Activated naive CD4-positive, alpha-beta T cell treated with Interleukin-2 at 50 U/mL for 16 hours (primary cell): ENCODE measurements at places on chromosomes 4 and X.
A peak's percentile ranks its signal among the peaks of the same experiment; 100 is the strongest.

- DNase-seq, result peak; percentile 38
Measured at GRCh38 chr4:40909363-40909876, 159.7 kb downstream of the NSUN7 start.

GRCh38 chr4:40402556-40402955, 67.4 kb downstream of the CHRNA9 start:
- no peak for DNase-seq

- no peak for DNase-seq
Measured at GRCh38 chrX:115021121-115021520, 3.7 kb upstream of the IL13RA2 start.

DNA sequence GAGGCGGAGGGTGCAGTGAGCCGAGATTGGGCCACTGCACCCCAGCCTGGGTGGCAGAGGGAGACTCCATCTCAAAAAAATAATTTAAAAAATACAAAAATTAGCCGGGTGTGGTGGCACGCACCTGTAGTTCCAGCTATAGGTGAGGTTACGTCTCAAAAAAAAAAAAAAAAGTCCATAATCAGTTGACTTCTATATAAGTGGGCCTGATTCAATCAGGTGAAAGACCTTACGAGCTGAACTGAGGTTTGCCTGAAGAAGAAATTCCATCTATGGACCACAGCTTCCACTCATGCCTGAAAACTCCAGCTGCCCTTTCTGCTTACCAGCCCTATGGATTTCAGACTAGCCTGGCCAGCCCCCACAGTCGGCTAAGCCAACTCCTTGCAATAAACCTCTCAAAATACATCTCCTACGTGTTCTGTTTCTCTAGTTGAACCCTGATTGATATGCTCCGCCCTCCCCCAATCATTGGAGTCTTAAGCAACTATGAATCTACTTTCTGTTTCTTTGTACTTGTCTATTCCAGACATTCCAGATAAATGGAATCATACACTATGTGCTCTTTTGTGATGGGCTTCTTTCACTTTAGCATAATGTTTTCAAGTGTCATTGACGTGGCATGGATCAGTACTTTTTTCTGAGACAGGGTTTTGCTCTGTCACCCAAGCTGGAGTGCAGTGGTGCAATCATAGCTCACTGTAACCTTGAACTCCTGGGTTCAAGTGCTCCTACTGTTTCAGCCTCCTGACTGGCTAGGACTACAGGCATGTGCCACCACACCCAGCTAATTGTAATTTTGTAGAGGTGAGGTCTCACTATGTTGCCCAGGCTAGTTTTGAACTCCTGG, 36.6 kb downstream of the SAT1 start:
- no peak for DNase-seq

GRCh38 chr4:6324999-6325787, 55.5 kb downstream of the WFS1 start:
- no peak for DNase-seq

DNA sequence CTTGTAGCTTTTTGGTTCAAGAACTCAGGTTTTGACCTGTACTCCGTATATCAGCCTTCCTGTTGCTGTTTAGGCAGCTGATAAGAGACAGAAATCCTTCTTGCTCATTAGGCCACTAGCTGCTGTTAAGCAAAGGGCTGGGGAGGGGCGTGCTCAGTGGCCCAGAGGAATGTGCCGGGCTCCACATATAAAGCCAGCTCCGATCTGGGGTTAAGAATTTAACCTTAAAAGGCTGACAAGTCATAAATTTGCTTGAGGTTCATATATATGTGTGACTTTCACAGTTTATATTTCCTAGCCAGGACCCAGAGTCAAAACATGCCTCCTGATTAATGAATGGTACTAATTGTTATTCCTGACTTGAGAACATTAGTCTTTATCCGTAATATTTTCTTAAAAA, 15.3 kb downstream of the GPC3 start:
- no peak for DNase-seq

DNA sequence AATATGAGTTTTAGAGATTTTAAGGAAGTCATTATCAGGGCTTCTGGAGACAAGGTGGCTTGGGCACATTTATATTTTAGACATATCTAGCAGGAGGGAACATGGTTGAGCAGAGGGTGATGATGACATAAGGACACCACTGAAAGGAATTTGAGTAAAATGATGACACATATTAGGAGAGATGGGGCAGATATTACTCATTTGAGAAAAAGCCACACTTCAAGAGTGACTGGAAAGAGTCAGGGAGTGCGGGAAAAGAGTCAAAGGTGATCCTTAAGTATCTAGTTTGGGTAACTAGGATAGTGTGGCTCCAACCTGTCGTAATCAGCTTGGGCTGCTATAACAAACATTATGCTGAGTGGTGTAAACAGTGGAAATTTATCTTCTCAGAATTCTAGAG, 377.7 kb downstream of the PACRGL start:
- no peak for DNase-seq

GRCh38 chr4:1771555-1772305, 21.4 kb upstream of the FGFR3 start:
- DNase-seq, result no peak

DNA sequence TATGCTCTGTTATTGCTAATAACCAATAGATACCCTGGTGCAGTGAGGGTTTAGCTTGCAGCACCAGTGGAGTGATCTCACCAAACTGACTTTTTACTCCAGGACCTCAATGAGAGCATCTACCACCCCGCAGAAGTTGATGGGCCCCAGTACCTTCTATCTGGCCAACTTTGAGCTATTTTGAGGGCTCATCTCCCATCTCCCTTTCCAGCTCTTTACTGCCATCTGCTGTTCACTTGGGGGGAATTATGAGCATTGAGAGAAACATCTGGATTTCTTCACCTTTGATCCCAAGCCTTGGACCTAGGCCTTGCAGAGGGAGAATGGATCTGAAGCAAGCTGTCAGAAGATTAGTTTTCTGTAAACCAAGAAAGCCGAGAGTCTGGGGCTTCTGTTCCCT, 143.6 kb downstream of the TMEM164 start:
- peak; percentile 6 for DNase-seq

- peak; percentile 75 for DNase-seq
Measured at GRCh38 chrX:20252381-20253231, 14.1 kb downstream of the RPS6KA3 start.

GRCh38 chrX:119189595-119189994, 46.5 kb upstream of the PGRMC1 start:
- DNase-seq, result no peak

DNA sequence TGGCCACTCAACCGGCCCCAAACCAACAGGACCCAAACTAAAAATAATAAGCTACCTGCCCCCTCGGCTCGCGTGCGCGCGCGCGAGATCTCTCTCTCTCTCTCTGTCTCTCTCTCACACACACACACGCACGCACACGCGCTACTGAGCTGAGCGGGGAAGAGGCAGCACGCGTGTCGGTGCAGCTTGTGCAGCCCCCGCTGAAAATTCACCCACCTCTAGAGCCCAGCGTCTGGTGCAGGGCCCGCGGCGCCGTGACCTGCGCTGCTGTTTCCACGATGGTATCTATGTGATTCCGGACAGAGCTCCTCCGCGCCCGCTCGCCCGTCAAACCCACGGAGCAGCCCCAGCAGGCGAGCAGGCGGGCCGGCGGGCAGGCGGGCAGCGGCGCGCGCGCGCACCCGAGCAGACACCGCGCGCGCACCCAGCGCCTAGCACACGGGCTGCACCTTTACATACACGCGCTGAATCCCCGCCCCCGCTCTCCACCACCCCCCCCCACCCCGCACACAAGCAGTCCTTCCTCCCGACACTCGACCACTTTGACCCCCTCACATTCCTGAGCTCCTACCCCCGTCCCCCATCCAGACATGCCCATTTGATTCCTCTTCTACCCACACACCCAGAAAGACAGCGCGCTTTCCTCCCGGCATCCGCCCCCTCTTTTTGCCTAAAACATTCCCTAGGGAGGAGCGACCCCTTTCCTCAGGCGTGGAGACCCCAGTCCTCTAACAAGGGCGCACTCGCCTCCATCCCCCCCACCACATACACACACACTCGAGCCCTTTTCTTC, 1.0 kb downstream of the SLITRK4 start:
- DNase-seq, result no peak

DNA sequence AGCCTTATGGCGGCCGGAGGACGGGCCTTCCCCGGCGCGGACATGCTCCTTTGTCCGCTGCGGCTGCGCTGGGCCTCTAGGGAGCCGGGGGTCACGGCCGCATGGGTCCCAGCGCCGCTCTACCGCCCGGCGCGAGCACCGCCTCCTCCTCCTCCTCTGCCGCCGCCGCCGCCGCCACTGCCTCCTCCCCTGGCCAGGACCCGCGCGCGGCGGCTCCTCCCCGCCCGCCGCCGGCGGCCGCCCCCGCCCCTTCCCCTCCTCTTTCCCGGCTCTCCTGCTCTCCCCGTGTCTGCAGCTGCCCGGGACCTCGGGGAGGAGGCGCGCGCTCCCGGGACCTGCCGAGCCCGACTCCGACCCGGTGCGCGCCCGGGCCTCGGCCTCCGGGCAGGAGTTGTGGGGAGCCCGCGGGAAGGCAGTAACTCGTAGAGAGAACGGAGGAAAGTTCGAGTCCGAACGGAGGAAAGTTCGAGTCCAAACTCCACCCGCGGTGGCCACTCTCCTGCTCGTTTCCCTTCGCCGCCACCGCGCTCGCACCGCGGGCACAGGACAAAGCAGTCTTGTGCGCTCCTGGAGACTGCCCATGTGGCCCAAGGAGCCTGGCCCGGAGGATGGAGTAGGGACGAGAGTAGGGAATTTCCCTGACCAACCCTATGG, at the start of gene ADGRA3:
TSS of gene ADGRA3 (minus strand) at position 179 of the 654 bp plus-strand sequence. CDS start 282 bp downstream, outside the sequence.
- DNase-seq, result no peak

- DNase-seq, result no peak
Measured at GRCh38 chr4:95949808-95950207, 109.9 kb downstream of the PDHA2 start.

GRCh38 chrX:153926858-153927671, 1.0 kb upstream of the ARHGAP4 start:
- peak; percentile 72 for DNase-seq

DNA sequence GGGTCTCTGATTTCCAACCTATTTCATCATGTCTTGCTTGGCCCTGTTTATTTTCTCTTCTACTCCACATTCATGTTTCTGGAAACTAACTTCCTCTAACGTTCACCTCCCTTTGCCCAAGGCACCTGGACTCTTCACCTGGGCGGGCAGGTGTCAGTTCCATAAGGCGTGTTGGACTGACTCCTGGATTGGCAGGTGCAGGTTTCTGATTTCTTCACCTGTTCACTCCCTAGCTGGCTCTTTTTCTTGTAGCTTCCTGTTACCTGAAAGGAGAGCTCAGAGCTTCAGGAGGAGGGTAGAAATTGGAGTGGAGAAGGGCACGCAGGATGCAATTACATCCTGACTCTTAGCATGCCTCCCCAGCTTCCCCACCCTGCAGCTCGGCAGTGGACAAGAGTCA, 350.8 kb upstream of the KLF3 start:
- DNase-seq, result no peak

DNA sequence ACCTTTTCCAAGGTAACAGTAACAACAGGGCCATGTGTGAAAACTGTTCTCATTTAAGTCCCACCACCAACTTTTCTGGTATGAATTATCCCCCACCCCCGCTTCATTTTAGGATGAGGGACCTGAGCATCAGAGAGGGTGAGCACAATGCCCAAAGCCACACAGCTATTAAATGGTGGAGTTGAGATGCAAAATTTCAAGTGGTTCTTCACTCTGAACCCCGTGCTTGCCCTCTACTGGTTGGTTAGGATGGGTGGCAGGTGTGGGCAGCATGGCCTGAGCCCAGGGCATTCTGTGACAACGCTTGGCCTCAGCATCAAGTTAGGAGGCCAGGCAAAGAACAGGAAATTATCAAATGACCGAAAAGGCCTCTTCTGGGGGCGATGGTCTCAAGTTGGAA, 33.5 kb downstream of the MED28 start:
- no peak for DNase-seq

GRCh38 chr4:114785570-114785969, 187.0 kb downstream of the UGT8 start:
- DNase-seq, result no peak

GRCh38 chr4:48483777-48484493, 792 bp downstream of the SLC10A4 start:
- DNase-seq, result no peak

GRCh38 chr4:112284662-112285411, 867 bp downstream of the TIFA start:
- DNase-seq, result peak; percentile 38

GRCh38 chr4:183443655-183444213, 702 bp upstream of the CDKN2AIP start:
- DNase-seq, result peak; percentile 49

DNA sequence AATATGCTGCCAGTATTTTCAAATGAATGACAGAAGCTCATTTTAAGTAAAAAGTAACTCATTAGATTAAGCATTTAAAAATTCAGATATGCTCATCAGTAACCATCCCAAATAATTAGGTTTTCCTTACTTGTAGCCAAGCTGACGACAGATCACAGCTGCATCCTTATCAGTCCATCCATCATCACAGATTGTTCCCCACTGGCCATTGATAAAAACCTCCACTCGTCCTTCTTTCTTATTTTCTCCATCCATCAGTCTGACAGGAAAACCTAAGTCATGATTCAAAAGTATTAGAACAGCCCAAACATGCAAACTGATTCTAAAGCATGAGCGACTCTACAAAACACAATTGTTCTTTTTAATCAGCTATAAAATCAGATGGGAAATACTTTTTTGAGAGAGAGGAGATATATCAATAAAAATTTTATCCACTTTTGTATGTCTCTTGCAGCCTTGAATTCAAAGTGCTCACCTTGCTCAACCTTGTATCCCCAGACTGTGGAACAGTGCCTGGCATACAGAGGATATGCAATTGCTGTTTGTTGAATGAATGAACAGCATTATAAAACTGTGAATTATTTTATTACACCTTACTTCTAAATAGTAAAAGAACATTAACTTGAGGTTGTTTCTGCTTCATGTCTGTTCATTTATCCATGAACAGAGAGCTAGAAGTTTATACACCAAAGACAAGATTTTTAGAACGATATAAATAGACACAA, 44.3 kb downstream of the PRSS12 start:
- DNase-seq, result no peak

DNA sequence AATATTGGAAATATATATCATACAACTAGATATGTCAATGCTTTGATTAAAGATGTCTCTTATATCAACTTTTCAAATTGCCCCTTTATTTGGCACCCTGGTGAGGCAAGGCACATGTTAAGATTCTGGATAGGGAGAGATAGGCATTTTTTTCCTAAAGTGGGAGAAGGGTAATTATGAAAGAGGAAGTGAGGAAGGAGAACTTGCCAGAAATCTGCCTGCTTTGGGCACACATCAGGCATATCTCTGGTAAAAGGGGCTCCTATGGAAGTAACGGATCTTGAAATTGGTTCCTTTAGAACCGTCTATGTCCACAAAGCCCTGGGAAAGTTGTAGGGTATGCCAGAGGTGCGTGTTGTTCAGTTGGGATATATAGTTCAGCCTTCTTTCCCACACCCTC, 5.7 kb downstream of the IL15 start:
- no peak for DNase-seq

GRCh38 chr4:173459857-173460256, 60.9 kb upstream of the SCRG1 start:
- DNase-seq, result no peak

GRCh38 chr4:186790630-186791029, 67.0 kb upstream of the FAT1 start:
- no peak for DNase-seq

DNA sequence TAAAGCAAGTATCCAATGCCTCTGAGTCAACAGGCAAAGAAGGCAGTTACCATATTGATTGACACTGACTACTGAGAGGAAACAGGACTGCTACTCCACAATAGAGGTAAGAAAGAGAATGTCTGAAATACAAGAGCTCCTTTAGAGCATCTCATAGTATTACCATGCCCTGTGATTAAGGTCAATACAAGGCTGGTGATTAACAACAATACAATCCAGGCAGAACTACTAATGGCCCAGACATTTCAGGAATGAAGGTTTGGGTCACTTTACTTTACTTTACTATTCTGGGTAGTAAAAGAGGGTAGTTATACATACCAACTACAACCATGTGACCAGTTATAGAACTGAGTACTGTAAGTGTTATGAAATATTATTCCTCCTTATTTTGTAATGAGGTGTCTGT, 44.5 kb downstream of the BRWD3 start:
- no peak for DNase-seq
